ENCODE measurements at places on chromosomes 2 and 18. TPM values are rescaled to one million over a fixed set of nuclear protein-coding genes. Genes with fewer than 3 reads are reported as not detected.

The CCDC85A gene
- 1.0 TPM for polyA plus RNA-seq

The UGT1A7 gene
- not detected for polyA plus RNA-seq

The INHA gene
- polyA plus RNA-seq, result 1.2 TPM

The MALL gene
- 147 TPM for polyA plus RNA-seq

DNA sequence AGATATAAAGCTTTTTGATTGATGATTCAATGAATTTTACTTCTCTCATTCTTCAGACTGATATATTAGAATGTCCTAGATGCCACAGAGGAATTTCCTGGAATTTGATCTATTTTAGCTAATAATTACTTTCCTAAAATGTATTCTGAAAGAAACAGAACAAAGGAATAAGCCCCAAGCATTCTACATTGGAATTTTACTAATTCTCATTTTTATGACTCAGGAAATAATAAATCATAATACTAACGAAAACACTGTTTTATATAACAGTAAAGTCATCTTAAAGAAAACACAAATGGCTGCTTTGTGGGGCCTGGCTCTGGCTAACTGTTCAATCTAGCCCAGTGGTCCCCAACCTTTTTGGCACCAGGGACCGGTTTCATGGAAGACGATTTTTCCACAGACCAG lies 68.6 kb upstream of the LPIN2 start:
- no peak for DNase-seq

DNA sequence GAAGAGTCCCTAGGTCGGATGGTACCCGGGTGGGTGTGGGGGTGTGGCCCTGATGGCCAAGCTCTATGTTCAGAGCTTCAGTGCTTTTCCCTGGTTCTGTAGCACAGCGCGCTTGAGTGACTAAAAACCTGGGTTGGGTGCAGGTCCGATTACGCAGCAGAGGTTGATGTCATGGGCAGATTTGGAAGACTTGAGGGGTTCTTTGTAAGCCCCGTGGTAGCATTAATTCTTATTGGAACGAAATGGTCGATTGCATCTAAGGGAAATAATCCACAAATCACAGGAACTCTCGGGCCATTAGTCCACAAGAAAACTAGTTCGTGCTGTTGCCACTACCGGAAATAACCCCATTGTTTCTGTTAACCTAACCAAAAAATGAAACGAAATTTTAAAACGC lies 9.0 kb downstream of the HOXD8 start:
- DNase-seq, result no peak

GRCh38 chr2:101779656-101780055 lies 82.1 kb downstream of the MAP4K4 start:
- DNase-seq, result no peak

DNA sequence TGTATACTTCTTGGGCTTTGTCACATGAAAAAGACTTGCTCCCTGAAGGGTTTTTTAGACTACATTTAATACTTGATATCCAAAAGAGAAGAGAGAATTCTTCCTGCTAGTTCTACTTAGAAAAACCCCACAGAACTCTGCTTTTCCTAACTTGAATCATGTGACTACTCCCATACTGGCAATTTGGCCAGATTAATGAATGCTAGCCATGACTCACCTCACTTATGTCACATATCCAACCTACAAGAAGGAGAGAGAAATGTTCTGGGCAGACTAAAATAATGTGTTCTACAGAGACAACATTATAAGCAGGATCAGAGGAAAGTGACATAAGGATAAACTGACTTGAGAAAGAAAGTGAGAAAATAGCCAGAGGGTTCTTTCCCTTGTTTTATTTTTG lies 249.3 kb upstream of the GULP1 start:
- no peak for DNase-seq

DNA sequence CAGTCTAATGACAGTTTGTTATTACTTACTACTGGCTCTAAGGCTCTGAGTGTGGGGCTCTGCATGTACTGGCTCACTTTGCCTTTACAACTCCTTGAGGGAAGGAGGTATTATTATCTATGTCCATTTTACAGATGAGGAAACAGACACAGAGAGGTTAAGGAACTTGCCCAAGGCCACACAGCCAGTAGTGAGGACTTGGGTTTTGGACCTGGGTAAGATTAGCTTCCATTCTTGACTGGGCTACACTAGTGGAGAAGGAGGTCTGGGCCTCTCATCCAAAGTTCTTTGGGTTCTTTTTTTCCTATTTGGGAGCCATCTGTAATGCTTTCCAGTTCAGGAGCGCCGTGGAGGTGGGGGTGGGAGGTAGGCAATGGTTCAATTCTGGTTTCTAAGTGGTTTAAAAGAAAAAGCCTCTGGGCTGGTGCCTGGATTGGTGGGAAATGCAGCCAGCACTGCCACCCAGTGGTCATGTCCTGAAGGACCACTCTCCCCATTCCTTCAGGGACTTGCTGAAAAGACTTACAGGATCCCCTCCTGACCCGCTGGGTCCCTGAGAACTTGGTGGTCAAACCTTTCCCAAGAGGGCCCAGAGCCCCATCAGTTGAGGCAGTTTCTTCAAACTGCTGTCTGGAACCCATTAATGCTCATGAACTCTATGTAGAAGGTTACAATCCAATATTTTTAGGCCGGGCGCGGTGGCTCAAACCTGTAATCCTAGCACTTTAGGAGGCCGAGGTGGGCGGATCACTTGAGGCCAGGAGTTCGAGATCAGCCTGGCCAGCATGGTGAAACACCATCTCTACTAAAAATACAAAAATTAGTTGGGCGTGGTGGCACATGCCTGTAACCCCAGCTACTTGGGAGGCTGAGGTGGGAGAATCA lies 38.6 kb upstream of the NOTO start:
- peak; percentile 42 for DNase-seq

- DNase-seq, result no peak
These were observed 37.2 kb downstream of the GALNT1 start for GRCh38 chr18:35618696-35619095.

- no peak for DNase-seq
These were observed 8.5 kb upstream of the AGAP1 start for GRCh38 chr2:235485362-235485761.

DNA sequence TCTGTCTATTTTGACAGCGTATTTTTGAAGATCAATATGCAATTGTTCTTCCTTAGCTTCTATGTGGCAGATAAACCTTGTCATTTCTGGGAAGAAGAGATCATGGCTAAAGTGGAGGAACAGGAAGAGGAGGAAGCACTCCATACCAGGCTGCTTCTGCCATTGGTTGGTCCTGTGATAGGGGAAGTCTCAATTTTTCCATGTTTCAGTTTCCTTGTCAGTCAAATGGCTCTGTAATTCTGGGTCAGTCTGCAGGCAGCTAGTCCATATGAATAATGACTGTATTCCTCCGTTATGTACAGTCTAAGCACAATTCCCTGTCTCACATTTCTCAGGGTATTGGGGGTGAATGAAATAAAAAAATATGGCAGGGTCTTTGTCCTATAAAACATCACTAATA lies 277.6 kb upstream of the CXCR4 start:
- no peak for DNase-seq

- DNase-seq, result no peak
These were observed 144.7 kb downstream of the PHLPP1 start for GRCh38 chr18:62860062-62860461.

DNA sequence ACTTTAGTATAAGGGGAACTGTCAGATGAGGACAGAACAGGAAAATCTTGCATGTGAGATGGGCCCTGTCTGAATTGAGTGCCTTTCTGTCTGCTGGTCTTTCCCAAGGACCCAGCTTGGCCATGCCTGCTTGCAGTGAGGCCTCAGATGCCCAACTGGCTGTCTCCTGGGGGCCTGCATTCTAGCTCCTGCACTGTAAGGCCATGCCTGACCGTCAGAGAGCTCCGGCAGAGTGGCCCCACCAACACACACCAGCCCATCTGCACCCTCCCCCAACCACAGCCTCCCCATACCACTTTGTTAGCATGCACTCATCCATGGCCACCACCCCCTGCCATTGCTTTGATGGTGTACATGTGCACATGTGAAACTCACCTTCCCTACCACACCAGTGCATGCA lies 190.4 kb upstream of the RPRM start:
- DNase-seq, result no peak

- no peak for DNase-seq
These were observed 32.5 kb upstream of the WIPF1 start for GRCh38 chr2:174630107-174630506.

DNA sequence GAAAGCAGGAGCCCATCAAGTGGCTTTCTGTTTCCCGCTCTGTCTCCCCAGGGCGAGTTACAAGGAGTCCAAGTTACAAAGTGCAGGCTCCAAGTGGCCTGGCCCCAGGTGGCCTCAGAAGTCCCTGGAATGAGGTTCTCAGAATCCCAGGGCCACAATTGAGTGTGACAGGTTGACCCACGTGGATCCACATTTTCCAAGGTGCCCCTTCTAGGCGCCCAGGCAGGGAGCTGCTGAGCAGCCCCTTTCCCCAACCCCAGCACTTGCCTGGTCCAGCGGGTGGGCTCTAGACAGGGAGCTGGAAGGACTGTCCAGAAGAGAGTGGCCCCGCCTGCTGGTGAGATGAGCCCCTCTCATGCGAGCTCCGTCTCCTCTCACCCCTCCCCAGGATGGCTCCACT lies 253.4 kb downstream of the CYP26B1 start:
- peak; percentile 34 for DNase-seq

DNA sequence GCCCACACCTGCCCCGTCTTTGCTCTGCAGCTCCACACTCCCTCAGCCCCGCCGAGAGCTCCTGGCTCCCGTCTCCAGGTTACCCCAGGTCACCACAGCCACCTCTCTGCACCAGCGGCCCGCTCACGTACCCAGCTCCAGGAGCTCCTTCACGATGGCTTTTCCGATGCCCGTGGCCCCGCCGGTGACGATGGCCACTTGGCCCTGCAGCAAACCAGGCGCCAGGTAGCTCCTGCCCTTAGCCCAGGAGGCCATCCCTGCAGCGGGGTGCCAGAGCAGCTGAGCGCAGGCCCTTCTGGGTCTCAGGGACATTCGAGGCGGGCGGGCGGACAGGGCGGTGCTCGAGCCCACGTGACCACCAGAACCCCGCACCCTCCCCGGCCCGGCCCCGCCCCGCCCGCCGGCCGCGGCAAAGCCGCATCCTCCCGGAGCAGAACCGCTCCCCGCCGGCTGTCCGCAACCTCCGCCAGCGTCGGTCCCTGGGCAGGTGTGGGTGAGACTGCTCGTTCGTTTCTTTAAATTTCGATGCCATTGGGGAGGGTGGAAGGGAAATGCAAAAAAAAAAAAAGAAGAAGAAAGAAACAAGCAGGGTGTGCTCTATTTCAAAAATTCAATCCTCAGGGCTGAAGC lies at the start of the genes PECR and TMEM169:
Gene PECR, minus strand, starts transcription at position 323 of the 630 bp plus-strand sequence. Its CDS starts 68 bp downstream, at position 255.
Gene TMEM169, plus strand, starts transcription at position 433 of the 630 bp plus-strand sequence. CDS start 14,045 bp downstream, outside the sequence.
- DNase-seq, result peak; percentile 86

The FOXI3 gene
- polyA plus RNA-seq, result not detected

GRCh38 chr18:24362757-24363156 lies 34.9 kb downstream of the OSBPL1A start:
- no peak for DNase-seq

The ABCB11 gene
- polyA plus RNA-seq, result 5.3 TPM

DNA sequence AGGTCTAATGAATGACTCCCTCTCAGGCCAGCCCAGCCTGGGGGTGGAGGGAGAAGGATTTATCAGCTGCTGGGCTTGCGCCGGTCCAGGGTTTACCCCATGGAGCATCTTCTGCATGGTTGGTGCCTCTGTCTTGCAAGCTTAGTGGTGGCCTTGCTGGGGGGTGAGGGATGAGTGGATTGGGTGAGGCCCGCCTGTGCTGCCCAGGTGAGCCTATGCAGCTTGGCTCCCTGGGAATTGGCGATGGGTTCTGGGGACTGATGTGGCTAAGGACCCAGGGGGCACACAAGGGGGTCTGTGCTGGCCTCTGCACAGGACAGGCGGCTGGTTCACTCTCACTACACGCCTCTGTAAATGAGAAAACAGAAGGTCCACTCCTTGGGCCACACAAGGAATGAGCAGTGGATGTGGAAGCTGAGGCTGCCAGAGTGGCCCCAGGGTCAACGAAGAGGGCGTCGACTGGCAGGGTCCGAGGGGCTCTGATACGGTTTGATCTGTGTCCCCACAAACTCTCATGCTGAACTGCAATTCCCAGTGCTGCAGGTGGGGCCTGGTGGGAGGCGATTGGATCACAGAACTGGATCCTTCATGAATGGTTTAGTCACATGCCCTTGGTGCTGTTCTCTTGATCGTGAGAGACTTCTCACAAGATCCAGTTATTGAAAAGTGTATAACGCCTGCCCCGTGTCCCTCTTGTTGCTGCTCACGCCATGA lies 151.6 kb upstream of the HDAC4 start:
- no peak for DNase-seq

DNA sequence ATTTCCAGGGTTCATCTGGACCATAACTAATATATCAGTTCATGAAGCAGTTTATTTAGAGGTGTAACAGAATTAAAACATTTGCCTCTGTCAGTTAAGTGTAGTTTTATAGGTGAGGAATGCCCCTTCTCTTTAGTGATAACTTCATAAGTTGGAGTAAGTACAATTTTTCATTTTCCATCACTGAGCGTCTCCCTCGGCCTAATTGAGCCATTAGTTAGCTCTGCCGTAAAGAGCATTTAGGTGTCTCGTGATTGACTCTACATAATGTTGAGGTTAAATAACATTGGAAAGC lies 88.4 kb downstream of the UGGT1 start:
- DNase-seq, result no peak

DNA sequence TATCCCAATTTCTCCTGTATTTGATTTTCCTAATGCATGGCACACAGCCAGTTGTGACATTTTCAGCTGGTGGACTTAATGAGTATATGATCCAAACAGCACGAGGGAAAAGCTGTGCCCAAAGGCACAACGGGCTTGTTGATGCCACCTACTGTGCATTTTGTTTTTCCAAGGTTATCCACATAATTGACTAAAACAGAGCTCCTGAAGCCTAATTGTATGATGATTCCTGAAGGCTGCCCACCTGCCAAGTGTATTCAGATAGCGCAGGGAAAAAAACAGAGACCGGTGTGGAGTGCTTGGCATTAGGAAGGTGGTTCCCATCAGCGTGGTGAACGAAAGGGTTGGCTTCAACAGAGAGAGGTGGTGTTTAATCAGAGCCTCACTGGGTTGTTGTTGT lies 14.9 kb downstream of the RBMS1 start:
- DNase-seq, result no peak

- no peak for DNase-seq
These were observed 20.3 kb upstream of the ASNSD1 start for GRCh38 chr2:189641002-189641401.

DNA sequence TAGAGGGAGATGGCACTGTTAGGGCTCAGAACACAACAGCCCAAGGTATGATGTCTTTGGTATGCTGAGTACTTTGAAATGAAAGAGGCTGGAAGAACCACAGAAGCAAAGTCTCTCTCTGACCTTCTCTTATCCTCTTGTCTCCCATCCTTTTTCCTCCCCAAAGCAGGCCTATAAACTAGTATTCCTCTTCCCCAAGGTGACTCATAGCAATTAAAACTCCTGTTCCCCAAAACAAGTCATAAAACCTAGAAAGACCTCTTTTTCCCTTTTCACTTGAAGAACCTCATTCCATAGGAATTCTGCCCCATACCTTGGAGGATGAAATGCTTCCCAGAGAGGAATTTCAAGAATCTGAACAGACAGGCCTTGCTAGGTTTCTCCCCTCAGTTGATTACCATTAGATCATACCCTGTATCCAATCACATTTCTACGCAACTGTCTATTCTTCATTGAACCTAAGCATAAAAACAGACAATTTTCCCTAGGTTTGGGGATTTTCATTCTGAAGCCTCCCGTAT lies 25.7 kb downstream of the MDH1 start:
- DNase-seq, result no peak

Measured in large intestine (tissue), 12 donors.